Putamen (tissue), 1 donor: ENCODE measurements at places on chromosomes 6 and 20.

DNA sequence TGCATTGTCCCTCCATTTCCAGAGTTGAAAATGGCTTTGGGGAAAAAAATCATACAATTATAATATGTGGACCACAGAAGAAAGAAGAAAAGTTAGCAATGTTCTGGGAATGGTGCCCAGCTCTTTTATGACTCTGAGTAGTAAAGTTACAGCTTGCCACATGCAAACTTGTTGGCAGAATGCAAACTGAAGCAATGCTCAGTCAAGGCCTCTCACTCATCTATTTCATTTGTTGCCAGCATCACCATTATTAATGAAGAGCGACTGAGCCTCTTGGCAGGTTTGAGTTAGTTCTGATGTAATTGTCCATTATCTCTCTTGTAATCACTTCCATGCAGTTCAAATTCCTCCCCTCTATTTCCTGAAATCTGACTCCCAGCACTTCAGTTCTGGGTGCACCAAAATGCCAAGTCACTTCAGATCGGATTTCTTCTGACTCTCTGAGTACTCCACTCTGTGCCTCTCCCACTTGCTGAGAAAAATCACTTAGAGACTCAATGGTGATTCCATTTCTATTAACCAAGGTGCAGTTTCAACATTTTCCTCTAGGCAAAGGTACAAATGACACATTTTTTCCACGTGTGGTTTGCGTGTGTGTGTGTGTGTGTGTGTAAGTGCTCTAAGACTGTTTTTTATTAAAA lies 154.4 kb upstream of the STMND1 start:
- no peak for DNase-seq

DNA sequence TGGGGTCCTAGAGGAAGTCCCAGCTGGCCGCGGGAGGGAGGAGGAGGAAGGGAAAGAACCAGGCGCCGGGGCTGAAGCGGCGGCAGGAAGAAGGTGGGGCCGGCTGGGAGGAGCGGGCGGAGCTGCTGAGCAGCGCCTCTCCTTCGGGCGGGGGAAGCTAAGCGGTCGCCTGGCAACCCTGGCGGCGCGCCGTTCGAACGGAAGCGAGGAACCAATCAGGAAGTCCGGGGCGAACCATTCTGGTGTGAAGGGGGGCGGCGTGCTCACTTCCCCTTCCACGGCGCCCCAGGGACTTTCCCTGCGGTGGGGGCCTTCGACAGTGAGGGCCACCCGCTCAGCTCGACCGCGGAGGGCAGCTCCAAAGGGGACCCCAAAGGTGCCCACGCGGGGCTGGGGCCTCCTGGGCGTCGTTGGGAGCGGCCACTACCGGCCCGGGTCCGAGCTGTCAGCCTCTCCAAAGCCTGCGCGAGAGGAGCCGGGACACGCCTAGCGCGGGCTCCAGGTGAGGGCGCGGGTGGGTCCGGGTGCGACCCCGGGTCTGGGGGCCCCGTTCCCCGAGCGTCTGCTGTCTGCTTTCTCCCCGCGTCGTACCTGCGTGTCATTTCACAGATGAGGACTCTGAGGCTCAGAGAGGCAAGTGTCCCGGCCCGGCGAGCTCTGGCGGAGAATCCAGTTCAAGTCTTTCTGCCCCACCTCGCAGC lies at the start of gene FAM110A:
Gene FAM110A (plus strand): TSS at position 266 of the 701 bp plus-strand sequence. CDS start 11,090 bp downstream, outside the sequence.
- DNase-seq, result peak; percentile 90

- DNase-seq, result no peak
Measured at GRCh38 chr6:121333196-121333595, 1.1 kb downstream of the TBC1D32 start.

GRCh38 chr20:35196313-35196712 lies 24.4 kb downstream of the PROCR start:
- DNase-seq, result no peak

- DNase-seq, result no peak
Measured at GRCh38 chr6:71406865-71407860, 118.6 kb downstream of the OGFRL1 start.

DNA sequence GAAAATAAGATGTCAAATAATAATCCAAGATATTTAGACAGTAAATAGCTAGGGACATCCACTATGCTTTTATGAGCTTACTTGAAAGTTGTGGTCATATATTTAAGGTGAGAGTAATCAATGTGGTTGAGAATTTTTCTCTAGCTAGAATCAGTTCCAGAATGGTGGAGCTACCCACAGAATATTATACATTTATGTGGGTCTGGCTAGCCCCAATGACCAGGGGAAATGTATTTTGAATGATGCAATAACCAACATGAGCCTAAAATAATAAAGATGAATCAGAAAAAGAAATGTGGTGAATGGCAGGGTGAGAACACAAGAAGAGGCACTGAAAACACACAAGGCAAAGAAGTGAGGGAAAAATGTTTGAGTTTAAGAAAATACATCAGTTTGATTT lies 325.7 kb downstream of the TBC1D32 start:
- DNase-seq, result no peak
